ENCODE measurements at places on chromosomes 6 and 20. TPM values are rescaled to one million over a fixed set of nuclear protein-coding genes. Genes with fewer than 3 reads are reported as not detected.

KIF13A gene
- 85.7 TPM for total RNA-seq

COL19A1 gene
- 1.9 TPM for total RNA-seq

PACRG gene
- 10.5 TPM for total RNA-seq

HLA-F gene
- 29.4 TPM for total RNA-seq

PSORS1C2 gene
- total RNA-seq, result not detected

SMIM28 gene
- total RNA-seq, result not detected

MEP1A gene
- not detected for total RNA-seq

COL9A1 gene
- 0.08 TPM for total RNA-seq

GRCh38 chr6:96631248-96631647 is 68.3 kb downstream of the FHL5 start:
- no peak for DNase-seq

DNA sequence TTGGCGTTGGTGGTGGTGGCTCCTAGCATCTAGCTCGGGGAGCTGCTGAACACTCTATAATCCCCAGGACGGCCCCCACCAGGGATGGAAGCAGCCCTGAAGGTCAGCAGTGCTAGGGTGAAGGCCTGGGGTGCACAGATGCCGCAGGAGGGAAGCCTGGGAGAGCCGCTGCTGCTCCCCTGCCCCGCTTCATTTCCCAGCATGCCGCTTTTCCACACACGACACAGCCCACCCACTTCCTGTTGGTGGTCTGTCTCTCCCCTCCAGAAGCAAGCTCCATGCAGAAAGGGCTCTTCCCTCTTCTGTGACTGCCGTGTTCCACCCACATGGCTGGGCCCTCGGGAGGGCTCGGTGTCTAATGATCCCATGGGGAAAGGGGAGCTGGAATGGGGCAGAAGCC is 35.3 kb downstream of the GNAS-AS1 start:
- DNase-seq, result no peak

DNA sequence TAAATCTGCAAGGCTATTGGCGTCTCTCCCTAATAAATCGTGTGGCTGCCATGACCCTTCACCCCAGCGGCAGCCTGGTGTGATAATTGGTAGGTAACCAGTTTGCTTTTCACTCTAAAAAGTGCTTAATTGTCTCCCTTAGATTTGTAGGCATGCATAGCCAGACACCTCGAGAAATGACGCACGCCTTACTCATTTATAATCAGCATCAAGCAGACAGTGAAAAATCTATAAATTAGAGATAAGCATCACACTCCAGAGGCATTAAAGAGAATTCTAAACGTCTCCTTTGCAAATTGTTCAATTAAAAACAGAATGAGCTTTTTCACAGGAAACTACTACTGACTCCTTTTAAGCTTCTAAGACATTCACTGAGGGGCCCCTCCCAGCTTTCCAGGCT is 110.2 kb upstream of the RPS6KA2 start:
- no peak for DNase-seq

GRCh38 chr20:50695135-50695872 is 4.0 kb upstream of the RIPOR3 start:
- no peak for DNase-seq

GRCh38 chr20:37406010-37406998 is 60.4 kb downstream of the SRC start:
- DNase-seq, result peak; percentile 51

DNA sequence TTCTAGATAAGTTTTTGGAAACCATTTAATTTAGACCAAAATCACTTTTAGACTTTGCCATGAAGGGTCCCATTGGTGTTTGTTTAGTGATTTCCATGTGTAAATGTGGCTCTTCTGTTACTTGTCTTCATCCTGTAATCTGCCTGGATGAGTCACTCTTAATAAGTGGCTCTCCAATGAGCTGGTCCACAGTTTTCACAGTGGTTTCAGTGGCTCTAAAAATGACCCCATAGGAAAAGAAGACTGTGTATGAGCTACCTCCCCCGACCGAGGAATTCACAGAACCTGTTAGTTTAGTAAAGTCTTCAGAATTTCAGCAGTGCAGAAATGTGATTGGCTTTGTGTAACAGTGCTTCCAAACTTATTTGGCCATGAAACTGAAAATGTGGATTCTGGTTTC is 492.0 kb upstream of the MARCKS start:
- no peak for DNase-seq

GRCh38 chr6:69792292-69792691 is 4.5 kb downstream of the LMBRD1 start:
- DNase-seq, result no peak

- no peak for DNase-seq
Observed at GRCh38 chr6:36701401-36701991, 3.9 kb downstream of the RAB44 start.

GRCh38 chr6:36350082-36350481 is 13.4 kb upstream of the BNIP5 start:
- DNase-seq, result no peak

DNA sequence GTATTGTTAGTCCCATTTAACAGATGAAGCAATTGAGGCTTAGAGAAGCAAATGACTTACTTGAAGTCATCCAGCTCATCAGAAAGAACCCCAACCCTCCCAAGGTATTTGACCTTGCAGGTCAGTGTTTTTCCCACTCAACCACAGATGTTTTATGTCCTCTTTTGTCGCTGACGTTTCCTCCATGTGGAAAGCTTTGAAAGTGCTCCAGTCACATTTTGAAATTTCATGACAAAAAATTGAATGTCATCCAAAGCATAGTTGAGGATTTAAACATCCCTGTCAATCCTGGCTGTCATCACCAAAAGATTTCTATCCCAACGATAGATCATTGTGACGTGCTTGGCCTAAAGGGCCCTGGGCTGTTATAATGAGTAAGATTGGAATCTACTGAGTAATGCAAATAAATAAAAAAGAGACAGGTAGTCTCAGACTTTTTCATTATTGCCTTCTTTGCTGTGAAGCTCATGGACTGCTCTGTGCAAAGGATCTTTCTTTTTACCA is 102.7 kb downstream of the TSHZ2 start:
- DNase-seq, result no peak

- no peak for DNase-seq
Observed at GRCh38 chr6:46760925-46761324, 14.2 kb downstream of the ANKRD66 start.

DNA sequence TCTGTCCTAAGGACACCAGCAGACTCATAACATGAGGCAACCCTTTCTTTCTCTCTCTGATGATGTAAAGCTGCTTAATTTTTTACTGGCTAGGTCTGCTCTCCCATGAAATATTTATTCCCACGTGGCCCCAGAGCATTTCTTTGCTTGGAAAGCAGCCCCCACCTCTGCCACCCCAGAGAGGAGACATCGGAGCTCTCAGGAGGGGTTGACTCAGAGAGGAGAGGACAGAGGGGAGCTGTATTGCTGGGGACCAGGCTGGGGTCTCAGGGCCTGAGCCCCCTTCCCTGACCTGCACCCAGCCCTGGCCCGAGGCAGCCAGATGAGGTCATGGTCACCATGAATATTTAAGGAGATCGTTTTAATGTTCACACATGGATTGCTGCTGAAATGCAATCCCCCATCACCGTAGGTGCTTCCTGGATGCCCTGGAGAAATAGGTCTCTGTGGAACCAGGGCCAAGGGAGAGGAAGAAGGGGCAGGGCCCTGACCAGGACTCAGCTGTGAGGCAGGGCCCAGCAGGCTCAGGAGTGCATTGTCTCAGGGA is 117.5 kb downstream of the DLL1 start:
- no peak for DNase-seq

DNA sequence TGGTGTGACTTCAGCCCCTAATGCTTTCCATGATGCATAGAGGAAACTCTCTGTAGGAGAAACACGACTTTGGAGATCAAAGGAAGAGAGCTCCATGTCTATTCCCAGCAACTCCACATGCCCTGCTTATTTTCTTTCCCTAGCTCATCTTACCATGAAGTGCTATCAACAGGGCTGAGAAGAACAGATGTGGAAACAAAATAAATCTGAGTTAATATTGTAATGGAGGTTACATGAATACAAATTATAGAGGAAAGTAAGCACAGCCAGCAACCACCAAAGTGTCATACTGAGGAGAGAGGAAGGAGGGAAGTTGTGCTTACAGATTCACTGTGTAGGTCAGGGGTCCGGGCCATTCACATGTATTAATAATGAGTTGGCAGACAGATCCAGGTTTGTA is 157.5 kb downstream of the RFPL4B start:
- DNase-seq, result no peak

DNA sequence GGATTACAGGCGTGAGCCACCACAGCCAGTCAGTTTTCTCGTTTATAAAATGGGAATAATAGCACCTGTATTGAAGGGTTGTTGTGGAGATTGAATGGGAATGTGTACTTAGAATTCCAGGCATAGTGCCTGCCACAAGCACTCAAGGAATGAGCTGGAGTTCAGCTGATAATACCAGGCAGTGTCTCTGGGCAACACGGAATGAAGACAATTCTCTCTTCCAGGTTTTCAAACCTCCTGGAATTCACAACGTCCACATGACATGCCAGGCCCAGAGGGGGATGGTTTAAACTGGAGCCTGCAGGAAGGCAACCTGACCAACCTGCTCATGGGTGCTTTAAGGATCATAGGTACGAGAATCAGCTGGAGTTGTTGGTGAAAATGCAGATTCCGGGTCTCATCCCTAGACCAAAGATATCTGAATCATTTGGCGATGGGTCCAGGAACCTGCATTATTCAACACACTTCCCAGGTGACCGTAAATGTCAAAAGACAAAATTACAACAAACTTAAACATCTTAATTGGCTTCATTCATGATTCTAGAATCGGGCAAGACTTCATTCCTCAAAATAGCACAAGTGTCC is 1.9 kb upstream of the PTPN1 start:
- DNase-seq, result no peak

DNA sequence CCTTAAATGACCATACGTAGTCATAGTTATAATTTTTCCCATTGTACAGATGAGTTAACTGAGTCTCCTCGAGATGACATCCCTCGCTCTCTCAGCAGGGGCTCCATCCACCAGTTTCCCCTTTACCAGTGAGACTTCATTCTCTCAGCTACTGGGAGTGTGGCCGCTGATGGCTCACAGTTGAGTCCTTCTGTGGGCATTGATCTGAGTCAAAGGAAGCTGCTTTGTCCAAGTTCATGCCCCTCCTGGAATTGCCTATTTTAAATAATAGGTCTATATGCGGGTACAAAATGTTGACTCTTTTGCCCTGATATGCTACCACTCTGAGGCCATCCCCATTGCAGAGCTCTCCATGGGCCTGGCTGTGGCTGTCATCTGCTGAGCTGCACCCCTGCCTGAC is 14.8 kb upstream of the CST1 start:
- no peak for DNase-seq

DNA sequence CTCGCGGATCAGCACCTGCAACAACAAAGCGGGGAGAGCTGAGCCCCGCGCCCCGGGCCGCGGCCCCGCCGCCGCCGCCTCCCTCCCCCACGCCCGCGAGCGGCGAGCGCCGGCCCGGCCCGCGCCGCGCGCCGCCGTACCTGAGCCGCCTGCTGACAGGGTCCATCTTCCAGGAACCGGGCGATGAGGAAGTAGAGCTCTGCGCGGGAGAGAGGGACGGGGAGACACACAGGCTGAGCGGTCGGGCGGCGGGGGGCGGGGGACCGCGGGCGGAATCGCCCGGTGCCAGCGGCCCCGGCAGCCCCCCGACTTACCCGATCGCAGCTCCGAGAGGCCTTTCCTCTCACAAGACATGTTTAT is 359 bp downstream of the PHIP start:
- no peak for DNase-seq

- DNase-seq, result no peak
Observed at GRCh38 chr6:150361876-150362275, 6.9 kb upstream of the IYD start.

- no peak for DNase-seq
Observed at GRCh38 chr6:47438481-47439347, 38.9 kb upstream of the CD2AP start.

DNA sequence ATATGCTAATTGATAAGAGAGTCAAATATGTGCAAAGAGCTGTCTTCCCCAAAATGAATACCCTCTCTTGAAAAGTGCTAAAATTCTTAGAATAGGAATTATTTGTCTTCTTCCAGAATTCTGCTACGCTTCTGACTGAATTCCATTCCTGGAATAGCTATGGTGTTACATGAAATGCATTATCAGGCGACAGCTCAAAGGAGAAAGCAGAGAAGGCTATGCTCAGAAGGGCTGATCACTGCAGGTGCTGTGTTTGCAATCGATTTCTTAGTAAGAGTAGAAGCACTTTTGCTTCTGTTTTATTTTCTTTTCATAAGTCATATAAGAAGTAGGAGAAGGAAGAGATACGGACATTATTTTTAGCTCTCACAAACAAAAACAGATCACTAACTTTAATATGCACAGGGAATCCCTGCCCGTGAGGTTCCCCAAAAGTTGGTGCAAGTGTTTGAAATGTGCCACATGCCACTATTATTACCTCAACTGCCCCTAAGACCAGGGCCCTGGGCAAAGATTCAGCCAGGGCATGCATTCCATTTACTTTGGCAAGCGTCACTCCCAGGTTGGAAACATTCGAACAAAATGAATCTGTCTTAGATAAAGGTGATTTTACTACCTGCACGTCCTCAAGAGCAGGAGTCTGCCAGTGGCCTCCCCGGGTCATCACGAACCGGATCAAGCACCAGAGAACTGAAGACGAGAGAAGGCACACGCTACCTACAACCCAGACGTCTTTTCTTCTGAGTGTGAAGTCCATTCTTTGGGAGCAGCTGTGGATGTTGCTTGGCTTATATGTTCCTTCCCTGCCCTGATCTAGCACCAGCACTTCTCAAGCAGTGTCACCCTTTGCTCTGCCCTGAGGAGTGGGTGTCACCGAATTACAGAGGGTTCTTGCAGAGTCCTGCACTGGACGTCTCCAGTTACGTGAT is 7.2 kb downstream of the MYLK4 start:
- DNase-seq, result no peak

GRCh38 chr6:110178626-110179405 is 654 bp downstream of the WASF1 start:
- DNase-seq, result peak; percentile 15

DNA sequence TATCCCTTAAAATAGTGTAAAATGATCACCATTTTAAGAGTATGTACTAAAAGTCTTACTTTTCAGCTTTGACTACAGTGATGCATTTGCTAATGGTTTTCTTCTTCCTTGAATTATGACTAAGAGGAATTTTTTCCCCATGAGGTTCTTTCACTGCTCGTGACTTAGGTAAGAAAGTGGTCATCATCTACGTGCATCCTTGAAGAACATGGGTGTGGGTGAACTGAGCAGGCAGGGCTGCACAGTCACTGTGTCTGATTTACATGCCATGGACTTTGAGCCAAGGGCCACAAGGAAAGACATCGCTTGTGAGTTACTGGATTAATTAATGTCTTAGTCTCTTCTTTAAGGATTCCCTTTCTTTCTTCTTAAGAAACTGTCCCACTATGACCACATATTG is 33.3 kb downstream of the NQO2 start:
- no peak for DNase-seq

DNA sequence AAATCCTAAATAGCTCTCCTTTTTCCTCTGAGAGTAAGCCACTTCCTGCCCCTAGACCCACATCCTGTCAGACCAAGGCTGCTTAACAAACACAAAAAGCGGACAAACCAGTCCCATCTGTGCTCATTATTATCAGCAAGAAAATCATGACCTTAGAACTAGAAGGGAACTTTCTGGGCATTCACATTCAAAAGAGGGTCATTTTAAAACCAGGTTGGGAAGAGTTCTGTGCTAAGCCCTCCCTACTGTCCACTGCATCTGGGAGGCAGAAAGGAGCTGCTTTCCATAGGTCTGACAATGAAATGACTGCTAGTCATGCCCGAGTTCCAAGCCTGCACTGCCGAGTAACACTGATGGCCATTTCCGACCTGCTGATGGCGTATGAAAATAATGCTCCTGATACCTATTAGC is 15.4 kb downstream of the EZR start:
- DNase-seq, result no peak

GRCh38 chr20:21501184-21501583 is 12.7 kb downstream of the NKX2-2 start:
- DNase-seq, result no peak

All from left ventricle myocardium inferior (tissue), 1 donor.